ENCODE measurements at places on chromosomes 7 and 10. TPM values are rescaled to one million over a fixed set of nuclear protein-coding genes. Genes with fewer than 3 reads are reported as not detected.

The CFTR gene
- polyA plus RNA-seq, result 0.70 TPM

The TBL2 gene
- polyA plus RNA-seq, result 28.2 TPM

- DNase-seq, result no peak
Observed at GRCh38 chr10:125300937-125301336, 140.6 kb upstream of the CTBP2 start.

GRCh38 chr7:33487998-33488682 is 358.8 kb downstream of the BBS9 start:
- DNase-seq, result no peak

- DNase-seq, result no peak
Observed at GRCh38 chr10:48568131-48568530, 36.7 kb downstream of the ARHGAP22 start.

DNA sequence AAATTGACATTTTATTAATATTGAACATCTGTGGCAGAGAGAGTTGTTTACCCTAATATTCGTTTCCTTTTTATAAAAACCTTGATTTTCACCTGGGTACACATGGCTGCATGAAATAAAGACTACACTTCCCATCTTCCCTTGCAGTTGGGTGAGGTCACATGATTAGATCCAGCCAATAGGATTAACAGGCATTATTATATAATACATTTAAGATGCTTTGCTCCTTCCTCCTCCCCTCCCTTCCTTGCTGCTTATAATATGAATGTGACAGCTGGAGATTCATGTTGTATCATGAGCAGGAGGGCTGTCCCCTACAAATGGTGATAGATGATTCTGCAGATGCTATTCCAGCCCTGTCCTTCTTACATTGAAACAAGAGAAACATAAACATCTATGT is 146.6 kb downstream of the SH2D4B start:
- DNase-seq, result peak; percentile 48
